ENCODE measurements at places on chromosomes 5 and 9.
A peak's percentile ranks its signal among the peaks of the same experiment; 100 is the strongest.

DNA sequence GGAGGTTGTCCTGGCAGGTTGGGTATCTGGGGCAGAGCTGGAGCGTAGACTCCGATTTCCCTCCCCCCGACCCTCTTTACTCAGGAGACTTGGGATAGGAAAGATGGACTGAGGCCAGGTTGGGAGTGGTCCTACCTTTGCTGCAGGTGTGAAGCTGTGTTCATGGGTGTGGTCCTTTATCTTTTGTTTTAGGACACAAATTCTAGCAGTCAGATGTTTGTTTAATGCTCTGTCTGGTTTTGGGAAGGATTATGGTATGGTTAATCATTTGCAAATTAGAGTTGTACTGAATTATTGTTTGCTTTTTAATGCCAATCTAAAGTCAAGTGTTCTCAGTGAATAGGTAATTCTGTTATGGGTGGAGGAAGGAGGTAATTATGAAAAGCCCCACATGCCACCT, 14.1 kb upstream of the FAM120AOS start:
- DNase-seq, result no peak

- no peak for DNase-seq
Observed at GRCh38 chr9:34224349-34224748, 45.5 kb downstream of the UBAP1 start.

DNA sequence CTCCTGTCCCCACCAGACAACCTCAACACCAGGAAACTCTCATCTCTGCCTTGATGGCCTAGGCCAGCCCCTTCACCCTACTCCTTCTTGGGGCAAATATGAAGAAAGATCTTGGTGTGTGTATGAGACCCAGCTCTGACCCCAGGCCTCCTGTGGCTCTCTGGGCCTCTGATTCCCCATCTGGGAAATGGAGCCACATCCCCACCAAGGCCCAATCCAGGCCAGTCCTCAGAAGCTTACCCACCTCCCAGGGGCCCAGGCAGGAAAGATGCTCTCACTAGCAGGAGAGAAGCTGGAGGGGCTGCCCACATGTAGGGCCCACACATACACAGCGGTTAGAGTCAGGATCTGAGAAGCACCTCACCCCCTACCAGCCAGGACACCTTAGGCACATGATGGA, 38.9 kb downstream of the BICD2 start:
- DNase-seq, result no peak

DNA sequence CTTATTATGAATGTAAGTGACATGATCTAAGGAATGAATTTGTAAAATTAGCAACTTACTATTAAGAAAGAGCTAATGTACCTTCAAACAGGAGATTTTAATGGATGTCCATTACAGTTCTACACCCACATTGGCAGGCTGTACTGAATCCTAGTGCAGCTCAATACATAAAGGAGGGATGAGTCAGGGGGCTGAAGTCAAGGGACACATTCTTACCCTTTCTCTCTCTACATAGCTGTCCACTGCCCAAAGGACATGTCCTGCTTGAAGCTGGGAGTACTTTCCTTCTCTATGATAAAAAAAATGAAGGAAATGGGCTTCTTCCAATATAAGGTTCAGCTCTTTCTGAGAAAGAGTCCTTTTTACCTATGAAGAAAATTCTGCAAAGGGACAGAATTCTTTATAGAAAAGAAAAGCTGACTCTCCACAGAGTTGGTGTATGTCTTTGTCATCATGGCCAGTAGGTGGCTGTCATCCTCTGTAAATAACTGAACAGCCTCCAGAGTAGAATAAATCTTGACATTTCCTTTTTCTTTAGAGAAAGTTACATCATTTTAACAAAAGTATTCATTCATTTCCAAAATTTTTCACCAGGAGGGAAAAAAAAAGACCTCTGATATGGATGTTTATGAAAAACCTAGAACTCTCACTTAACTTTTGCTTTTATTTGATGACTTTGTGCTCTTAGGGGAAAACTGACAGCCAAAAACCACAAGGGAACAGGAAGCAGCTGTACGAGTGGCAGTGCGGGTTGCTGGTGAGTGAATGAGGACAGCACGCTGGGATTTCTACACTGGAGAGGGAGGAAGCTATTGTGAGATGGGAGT, 13.1 kb upstream of the IFNA14 start:
- peak; percentile 39 for DNase-seq

- DNase-seq, result no peak
Observed at GRCh38 chr9:71783120-71783523, 14.8 kb upstream of the CEMIP2 start.

DNA sequence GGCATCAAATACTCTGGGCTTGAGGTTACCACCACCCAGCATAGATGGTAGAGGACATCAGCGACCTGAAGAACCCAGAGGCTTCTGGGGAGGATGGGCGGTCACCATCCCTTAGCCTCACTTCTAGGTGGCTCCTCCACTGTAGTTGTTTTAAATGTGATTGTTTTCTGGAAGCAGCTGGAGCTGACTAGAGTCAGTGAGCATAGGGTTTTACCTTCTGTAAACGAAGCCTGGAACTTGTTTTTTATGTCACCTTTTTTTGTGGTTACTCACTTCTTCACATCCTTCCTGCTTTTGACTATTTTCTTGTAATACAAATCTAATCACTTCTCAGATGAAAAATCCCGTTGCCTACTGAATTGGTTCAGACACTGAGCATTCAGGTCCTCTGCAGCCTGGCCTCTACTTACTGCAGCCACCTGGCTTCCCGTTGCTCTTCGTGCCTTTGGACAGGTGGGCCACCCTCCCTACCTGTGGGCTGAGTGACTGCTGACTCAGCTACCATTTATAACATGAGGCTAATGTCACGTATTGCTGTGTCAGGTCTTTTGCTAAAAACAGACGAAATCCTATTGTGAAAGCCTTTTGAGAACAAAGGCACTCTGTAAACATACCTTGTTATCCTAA, 167.8 kb downstream of the MAN2A1 start:
- DNase-seq, result no peak

DNA sequence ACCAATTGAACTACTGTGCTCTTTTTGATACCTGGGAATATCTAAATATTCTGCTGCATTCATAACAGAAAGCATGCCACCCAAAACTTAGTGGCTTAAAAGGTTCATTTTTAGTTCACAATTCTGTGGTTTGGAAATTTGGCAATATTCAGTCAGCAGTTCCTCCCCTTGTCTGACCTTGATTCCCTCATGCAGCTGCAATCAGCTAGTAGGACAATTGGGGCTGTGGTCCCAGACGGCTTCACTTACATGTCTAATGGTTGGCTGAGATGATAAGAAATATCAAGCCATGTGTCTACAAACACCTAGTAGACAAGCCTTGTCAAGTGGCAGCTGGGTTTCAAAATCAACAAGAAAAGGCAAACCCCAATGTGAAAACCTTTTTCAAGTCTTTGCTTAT, 51.3 kb downstream of the ANXA1 start:
- no peak for DNase-seq

DNA sequence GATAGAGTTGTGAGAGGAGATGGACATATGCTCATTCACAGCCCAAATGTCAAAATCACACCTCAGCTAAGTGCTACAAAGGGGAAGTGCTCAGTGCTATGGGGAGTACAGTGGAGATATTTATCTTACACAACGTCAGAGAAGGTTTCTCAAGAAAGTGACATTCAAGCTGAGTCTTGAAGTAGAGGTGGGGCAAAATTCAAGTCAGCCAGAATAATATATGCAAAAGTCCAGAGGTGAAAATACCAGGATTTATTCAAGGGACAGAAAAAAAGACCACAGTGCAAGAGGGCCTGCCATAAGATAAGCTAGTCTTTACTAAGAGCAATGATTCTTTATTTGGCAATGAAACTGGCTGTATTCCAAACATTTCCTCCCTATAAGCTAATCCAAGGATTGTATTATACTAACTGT, 327.8 kb upstream of the PIK3R1 start:
- no peak for DNase-seq

Data from GM03348 (cell line).